CD4-positive, alpha-beta T cell treated with Interleukin-1 beta for 1 hour (primary cell): ENCODE measurements at places on chromosomes 11 and 22.

- no peak for DNase-seq
Observed at GRCh38 chr11:96123301-96123700, 199.4 kb upstream of the MTMR2 start.

GRCh38 chr11:108568195-108568858, 25.2 kb downstream of the EXPH5 start:
- no peak for DNase-seq

- no peak for DNase-seq
Observed at GRCh38 chr11:69654001-69654659, 13.2 kb downstream of the CCND1 start.

DNA sequence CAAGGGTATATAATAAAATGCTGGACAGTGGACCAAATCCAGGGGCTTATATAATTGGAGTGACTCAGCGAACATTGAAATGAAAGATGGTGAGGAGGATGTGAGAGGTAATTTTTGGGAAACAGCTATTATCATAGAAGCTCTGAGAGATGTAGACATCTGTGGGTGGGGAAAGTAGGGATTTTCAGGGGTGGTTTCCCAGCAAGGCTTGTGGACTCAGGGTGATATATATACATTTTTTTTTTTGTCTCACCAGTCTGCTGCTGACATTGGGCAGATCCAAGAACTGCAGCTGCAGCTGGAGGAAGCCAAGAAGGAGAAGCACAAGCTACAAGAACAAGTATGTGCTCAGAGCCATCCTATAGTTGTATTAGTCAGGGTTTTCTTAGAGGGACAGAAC, 208.1 kb downstream of the MYO18B start:
- no peak for DNase-seq

DNA sequence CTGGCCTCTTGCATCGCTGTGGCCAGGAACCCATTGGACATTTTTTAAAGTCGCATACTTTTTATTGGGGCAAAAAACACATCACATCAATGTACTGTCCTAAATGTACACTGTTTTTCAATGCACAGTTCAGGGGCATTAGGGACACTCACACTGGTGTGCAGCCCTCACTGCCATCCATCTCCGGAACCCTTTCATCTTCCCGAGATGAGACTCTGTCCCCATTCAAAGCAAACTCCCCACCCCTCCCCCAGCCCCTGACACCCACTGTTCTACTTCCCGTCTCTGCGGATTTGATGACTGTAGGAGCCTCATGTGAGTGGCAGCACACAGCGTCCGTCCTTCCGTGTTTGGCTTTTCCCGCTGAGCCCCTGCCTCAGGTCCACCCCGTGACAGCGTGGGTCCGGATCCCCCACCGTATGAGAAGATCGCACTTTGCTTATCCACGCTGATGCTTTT, 41.8 kb upstream of the TH start:
- peak; percentile 34 for DNase-seq

- DNase-seq: no peak
Observed at GRCh38 chr11:33747979-33748378, 11.8 kb upstream of the CD59 start.

DNA sequence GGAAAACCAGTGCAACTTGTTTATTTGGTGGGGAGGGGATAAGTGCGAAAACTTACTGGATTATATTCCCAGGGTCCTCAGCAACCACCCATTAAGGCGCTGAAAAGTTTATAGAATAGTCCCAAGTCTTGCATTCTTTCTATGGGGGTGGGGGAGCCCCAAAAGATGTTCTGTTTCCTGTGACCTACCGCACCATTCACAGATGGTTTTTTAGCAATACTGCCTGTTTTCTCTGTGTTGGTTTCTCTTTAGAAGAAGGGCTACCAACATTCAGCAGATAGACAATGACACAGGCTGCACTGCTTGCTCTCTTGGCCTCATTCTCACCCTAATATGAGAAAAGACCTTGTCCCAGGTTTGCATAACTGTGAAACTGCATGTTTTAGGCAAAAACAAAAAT, 86.5 kb downstream of the FAM76B start:
- no peak for DNase-seq

GRCh38 chr11:72989727-72990126, 152.4 kb downstream of the FCHSD2 start:
- no peak for DNase-seq

GRCh38 chr11:61000426-61000825, 28.9 kb downstream of the CD6 start:
- DNase-seq: no peak

- no peak for DNase-seq
Observed at GRCh38 chr11:132249256-132249655, 878.8 kb downstream of the NTM start.

GRCh38 chr11:64887757-64888405, 9.5 kb upstream of the EHD1 start:
- peak; percentile 85 for DNase-seq

- peak; percentile 73 for DNase-seq
Observed at GRCh38 chr22:37604875-37605274, 3.8 kb upstream of the GGA1 start.

GRCh38 chr22:22357024-22357883, 112.7 kb downstream of the VPREB1 start:
- peak; percentile 80 for DNase-seq

DNA sequence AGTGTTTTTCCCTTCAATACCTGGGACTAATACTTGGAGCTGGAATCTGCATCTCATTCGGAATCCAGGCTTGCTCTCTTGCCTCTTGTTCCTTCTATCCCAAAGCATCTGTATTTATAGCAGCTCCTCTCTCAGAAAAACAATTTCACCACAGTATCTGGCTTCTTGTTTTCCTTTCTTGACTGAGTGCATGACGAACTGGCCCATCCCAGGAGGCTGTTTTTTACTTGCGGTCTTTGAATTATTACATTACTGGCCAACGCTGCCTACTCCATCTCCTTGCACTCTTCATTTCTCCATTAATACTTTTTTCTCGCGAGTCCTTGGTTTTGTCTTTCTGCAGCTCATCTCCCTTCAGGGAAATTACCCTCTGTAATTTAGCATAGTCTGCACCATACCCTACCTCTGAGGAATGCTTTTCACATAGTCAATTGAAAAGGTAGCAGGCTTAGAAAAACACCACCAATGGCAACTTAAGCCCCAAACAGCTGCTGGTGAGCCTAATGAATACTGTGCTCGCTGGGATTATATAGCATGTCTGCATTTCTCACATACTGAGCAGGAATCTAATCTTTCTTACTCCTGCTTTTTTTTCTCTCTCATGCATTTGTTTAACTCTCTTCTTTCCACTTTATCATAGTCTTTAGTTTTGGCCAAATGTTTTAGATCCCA, 277.4 kb upstream of the SESN3 start:
- no peak for DNase-seq

- DNase-seq: no peak
Observed at GRCh38 chr11:83793310-83793709, 507.1 kb upstream of the CCDC90B start.

DNA sequence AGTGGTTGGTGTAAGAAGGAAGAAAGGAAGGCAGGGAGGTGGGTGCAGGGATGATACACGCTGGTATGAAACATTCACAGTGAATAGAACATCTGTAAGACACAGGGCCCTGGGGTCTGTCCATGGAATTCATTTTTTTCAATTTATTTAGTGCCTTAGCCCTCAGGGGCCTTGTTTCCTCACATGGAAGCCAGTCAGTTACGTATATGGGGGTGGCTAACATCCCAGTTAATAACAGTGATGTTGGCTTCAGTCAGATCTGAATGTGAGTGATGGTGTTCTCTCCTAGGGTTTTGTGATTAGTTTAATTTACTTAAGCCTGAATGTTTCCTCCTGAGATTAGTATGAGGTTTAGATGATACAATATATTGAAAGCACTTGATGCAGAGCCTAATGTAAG, 577.1 kb downstream of the NTM start:
- no peak for DNase-seq

GRCh38 chr11:36394056-36394455, 98.0 kb downstream of the PRR5L start:
- DNase-seq: no peak

- DNase-seq: no peak
Observed at GRCh38 chr11:282630-283360, 4.6 kb downstream of the NLRP6 start.

DNA sequence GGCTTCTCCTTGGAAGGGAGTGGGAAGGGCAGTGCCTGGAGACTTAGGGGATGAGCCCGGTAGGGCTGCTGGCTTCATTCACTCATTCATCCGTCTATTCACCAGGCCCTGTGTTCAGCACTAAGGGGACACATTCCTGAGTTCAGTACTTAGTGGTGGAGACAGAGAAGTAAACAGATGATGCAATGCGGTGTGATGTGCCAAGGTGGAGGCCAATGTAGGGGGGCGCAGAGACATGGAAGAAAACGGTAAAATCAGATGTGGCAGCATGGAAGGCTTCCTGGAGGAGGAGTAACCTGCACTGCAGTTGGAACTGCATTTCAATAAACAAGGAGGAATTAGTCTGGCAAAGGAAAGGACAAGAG, 21.3 kb downstream of the GRIK4 start:
- no peak for DNase-seq

- no peak for DNase-seq
Observed at GRCh38 chr11:34816698-34817213, 99.4 kb downstream of the APIP start.

DNA sequence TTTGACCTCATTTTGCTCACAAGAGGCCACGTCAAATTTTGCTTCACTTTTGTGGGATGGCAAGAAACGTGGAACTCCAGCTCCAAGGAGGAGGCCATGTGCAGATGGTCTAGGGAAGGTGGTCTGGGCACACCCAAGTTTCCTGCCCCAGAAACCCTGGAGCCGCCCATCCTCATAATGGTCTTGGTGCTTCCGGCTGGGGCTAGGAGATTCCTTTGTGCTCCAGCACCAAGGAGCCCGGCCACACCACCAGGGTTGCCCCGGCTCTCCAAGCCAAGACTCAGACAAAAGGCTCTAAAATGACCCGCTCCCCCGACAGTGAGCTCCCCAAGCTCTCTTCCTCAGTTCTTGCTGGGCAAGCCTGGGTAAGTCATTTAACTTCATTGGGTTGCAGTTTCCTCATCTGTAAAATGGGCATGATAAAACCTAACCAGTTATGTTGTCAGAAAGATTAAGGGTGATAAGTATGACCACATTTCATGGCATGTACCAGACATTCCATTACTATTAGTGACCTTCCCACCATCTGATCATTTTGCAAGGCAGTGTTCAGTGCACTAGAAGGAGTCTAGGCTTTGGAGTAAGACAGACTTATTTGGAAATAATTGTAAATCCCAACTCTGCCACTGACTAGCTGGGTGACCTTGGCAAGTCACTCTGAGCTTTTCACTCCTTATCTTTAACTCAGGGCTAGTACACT, 23.3 kb downstream of the DKK3 start:
- no peak for DNase-seq

DNA sequence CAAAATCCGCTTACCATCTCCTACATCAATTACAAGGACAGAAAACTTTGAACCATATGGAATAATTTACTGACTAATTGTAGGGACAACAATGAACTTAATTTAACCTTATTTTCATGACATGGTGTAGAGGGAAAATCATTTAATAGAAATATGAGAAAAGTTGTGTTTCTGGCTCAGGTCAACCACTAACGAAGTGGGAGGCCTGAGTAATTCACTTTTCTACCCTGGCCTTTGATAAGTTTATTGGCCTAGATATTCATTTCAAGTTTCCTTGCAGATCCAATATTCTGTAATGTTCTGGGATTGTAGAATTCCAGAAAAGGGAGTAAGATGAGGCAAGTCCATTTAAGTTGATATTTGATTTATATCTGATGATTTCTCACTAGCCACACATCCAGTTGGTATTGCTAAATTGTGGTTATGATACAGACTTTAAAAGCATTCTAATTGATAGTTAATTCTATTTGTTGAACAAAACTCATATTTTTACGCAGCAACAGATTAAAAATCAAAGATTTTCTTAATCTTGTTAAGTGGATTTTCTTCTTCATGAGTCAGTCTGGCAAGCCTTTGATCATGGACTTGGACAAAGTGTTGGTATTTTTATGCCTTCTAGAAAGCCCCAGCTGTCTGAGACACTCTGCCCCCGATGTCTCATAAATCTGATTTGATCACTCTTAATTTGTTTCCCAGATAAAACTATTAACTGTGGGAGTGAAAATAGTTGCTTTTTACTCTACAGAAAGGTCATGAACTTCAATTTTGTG, 336.5 kb downstream of the TMEM135 start:
- no peak for DNase-seq

DNA sequence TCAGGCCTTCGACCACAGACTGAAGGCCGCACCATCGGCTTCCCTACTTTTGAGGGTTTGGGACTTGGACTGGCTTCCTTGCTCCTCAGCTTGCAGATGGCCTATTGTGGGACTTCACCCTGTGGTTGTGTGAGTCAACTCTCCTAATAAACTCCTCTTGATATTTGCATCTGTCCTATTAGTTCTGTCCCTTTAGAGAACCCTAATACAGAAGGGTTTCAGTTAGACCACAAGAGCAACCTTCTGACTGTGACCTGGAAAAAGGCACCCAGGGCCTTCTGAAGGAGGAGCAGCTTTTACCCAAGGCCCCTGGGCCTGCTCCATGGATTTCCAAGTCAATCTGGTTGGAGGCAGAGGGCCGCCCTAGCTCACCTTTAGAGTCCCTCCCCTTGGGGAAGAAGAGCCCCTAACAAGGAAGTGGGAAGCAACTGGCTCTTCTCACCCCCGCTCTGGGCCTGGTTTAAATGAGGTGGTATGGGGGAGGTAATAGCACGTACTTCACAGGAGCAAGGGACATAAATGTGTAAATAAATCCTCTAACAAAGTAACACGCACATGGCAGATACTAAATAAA, 11.2 kb upstream of the CHST1 start:
- DNase-seq: no peak

GRCh38 chr11:398826-399225, 4.8 kb downstream of the PKP3 start:
- no peak for DNase-seq

DNA sequence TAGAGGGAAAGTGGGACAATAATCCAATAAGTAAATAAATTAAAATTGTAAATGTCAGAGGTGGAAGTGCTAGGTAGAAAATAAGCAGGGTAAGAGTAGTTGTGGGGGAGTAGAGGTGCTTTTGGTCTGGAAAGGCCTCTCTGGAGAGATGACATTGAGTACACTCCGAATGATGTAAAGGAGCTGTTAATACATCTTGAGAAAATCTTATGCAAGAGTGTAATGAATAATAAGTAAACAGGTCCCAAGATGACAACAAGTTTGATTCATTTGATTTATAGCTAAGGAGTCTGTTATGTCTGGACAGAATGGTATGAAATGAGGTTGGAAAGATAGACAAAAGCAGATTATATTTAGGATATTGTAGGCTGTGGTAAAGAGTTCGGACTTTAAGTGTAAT, 87.5 kb downstream of the TMEM135 start:
- DNase-seq: no peak

- peak; percentile 54 for DNase-seq
Observed at GRCh38 chr11:61776561-61777075, 15.8 kb downstream of the TMEM258 start.

GRCh38 chr22:22316589-22316988, 72.0 kb downstream of the VPREB1 start:
- DNase-seq: no peak
